ENCODE measurements at places on chromosomes 3 and 15.
A peak's percentile ranks its signal among the peaks of the same experiment; 100 is the strongest.

GRCh38 chr15:77497110-77497737, 76.5 kb downstream of the HMG20A start:
- no peak for DNase-seq

DNA sequence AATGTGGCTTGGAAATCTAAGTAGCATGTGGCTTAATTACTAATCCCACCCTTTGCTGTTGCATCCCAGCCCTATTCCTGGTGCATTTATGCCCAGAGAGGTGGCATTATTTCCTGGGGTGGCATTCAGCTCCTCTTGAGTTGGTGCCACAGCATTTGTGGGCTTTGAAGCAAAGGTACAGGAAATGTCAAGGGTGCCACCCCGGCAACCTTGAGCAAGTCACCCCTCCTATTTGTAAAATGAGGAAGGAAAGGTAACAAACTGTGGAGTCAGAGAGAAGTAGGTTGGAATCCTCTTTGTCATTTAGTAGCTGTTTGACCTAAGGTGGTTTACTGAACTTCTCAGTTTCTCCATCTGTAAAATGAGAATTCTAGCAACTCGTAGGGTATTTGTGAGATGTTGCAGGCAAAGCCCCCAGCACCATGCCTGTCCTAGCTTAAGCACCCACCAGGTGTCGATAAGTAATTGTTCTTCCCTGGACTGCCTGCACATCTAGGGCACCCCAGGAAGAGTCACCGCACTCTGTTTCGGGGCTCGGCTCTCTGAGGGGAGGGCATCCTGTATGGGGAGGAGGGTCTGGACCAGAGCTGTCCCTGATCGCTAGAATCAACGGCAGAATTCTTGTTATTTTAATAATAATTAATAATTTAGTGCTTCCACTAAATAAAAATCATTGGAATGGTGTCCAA, 17.1 kb downstream of the ISG20 start:
- DNase-seq, result no peak

GRCh38 chr3:29555590-29555989, 274.7 kb downstream of the RBMS3 start:
- no peak for DNase-seq

DNA sequence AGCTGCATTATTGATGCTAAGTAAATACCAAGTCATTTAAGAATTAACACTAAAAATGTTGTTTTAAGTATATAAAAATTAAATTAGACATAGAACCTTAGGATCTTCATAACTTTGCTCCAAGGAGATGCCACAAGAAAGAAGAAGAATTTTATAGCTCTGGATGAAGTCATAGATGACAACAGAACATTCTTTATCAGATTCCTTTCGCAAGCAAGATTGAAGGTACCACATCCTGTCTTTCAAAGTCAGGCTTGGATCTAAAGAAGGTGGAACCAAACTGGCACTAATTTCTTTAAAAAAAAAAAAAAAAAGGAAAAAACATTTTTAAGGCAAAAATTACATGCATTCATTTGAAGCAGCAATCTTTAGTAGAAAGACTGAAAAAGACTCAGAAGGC, 62.5 kb downstream of the POLQ start:
- DNase-seq, result no peak

GRCh38 chr3:188527389-188527788, 373.4 kb downstream of the LPP start:
- DNase-seq, result no peak

GRCh38 chr15:70514251-70514650, 249.1 kb downstream of the UACA start:
- DNase-seq, result peak; percentile 20

DNA sequence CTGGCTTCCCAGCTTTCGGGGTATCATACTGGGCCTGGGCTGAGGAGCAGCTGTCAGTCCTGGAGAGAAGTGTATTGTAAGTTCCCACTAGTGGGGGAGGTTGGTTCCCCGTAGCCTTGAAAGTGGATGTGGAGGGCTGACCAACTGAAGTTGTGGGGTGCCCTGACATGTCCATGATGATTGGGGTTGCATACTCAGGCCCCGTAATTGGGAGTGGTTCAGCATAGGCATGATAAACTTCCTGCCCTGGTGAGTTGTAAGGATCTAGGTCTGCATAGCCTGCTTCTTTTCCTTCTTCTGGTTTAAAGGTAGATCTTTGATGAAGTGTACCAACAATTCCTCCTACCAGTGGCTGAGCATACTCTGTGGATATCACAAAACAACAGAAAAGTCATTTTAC, 36.3 kb downstream of the ST3GAL6 start:
- no peak for DNase-seq

DNA sequence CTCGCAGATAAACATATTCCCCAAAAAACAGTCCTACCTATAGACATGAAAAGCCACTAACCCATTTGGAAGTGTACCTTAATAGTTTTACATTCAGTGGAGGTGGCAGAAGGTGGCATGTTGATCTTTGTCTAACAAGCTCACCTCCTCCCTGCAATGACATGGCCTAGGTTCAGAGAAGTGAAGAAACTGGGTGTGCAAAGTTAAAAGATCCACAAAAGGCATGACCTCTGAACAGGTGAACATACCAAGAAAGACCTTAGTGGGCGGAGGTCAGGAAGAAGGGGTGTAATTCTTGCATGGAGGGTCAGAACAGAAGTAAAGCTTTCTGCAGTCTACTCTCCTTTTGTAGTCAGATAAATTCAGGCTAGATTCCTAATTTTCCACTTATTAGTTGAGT, 822 bp downstream of the MRPL3 start:
- DNase-seq, result no peak

DNA sequence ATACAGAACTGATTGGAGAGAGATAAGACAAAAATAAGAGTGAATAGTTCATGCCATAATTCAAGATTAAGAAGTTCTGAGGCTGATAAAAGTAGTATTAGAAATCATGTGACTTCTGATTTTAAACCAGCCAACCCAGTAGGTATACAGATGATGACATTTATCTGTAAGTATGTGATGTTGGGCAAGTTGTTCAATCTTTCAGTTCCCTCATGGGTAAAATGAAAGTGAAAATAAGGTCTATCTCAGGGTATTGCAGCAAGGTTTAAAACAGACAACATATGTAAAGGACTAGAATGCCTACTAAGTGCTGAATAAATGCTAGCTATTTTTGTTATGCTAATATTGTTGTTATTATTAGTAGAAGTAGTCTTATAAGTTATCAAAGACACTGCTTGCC, 1055.7 kb downstream of the NAALADL2 start:
- DNase-seq, result no peak

DNA sequence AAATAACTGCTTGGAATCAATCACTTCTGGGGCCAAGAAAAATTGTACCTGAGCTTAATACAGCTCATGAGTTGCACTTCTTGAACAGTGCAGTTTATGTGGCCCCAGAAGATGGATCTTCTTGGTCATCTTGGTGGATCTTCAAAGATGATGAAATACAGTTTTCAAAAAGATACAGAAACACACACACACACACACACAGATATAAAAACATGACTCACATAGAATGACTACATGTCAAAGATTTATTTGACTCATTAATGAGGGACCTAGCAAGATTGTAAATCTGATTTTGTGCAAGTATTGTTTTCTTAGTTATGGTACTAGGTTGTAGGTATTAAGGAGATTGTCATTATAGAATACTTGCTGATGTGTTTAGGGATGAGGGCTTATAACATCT, 32.6 kb downstream of the PDCD6IP start:
- DNase-seq, result no peak

GRCh38 chr3:191350396-191351090, 20.2 kb upstream of the UTS2B start:
- no peak for DNase-seq

DNA sequence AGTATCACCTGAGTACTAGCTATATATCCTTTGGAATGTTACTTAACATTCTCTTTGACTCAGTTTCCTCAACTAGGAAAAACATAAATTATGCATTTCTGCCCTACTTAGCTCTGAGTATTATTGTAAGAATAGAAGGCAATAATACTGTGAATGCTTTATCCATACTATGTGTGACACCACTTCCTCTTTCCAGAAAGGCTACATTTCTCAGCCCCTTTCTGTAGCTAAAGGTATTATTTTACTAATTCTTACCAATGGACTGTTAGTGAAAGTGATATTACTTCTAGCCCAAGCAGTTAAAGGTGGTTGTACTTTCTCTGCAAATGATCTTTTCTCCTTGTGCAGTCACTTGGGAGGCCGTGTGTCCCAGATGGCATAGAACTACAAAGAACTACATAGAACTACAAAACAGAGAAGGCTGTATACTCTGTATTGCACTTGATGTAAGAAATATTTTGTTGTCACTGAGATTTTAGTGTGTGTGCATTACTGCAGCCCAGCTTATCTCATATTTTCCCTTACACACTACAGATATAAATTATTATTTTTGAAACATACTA, 35.1 kb downstream of the MYH15 start:
- no peak for DNase-seq

DNA sequence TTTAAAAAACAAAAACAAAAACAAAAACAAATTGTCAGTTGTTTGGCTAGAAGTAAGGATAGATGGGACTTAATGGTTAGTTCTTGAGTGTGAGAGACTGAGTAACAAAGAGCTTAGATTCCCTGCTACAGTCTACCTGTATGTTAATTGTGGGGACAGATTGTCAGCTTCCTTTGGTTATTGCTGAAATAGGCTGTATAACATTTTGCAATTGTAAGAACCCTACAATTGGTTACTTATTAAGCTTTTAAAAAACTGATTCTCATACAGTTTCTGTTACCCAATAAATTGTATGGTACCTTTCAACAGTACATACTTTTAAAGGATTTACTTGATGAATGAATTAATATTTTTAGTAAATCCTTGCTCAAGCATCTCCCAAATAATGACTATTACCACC, 35.3 kb downstream of the CLASP2 start:
- no peak for DNase-seq

DNA sequence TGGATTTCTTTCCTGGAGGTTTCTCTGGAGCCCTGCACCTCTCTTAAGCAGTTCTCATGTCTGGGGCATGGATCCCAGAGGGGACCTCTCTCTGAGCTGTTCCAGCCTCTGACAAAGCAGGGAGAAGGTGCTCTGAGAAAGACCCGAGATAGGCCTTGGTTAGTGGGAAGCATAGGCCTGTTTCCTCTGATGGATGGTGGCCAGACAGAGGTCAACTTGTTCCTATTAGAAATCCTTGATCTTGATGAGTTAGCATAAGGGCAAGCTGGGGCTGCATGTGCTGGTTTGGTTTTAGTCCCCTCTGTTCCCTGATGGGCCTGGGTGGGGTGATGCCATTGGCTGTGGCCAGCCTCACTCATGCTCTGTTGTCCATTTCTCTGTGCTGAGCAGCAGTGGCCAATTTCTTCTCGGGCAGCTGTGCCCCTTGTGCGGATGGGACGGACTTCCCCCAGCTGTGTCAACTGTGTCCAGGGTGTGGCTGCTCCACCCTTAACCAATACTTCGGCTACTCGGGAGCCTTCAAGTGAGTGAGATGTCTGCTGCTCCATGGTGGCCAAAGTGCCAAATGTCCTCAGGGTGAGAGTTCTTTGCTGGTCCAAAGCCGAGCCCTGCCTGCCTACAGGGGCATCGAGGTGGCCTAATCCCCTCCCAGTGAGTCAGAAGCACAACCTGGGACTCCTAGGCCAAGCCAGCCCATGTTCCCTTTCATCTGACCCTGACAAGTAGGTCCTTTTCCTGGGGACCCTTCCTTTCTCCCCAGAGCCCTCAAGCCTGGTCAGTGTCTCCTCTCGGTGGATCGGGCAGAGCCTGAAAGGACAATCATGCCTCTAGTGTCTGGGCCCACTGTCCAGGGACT, 9.0 kb downstream of the TF start:
- no peak for DNase-seq

- no peak for DNase-seq
Measured at GRCh38 chr15:85000189-85000864, 18.7 kb downstream of the PDE8A start.

DNA sequence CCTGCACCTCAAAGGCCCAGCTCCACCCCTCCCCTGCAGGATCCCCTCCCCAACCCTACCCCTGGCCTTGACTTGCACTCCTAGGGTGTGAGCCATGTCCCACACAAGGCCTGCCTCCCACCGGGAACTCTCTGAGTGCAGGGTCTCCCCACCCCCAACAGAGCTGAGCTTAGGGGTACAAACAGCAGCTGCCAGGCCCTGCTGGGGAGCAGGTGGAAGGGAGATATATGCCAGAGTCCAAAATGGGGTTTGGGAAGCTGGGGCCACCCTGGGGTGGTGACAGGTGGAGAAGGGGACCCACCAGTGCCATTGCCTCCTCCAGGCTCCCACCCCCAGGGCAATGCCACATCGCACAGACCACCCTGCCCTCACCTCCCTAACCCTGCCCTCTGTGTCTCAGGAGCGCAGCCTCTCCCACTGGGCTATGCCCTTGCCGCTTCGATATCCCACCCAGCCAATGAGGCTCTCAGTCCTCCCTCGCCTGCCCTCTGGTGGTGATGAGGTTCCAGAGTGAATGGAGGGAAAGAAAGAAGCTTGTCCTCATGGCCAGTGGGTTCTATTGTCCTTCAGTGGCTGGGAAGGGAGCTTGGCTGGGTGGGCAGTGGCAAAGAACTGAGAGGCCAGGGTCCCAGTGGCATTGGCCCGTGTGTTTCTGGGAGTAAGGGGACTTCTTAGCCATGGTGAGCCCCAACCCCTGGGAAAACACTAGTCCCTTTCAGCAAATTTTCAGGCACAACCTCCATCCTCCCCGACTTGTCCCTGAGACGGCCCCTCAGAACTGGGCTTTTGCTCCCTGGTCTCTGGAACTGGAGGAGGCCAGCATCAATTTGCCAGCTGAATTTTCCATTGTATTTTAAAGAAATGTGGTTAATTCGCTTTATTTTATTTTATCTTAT, 46.8 kb downstream of the CYP11A1 start:
- no peak for DNase-seq

GRCh38 chr3:50481992-50482391, 21.4 kb downstream of the CACNA2D2 start:
- no peak for DNase-seq

GRCh38 chr3:14844386-14845170, 25.8 kb downstream of the FGD5 start:
- DNase-seq, result no peak

- no peak for DNase-seq
Measured at GRCh38 chr15:59994888-59995557, 9.1 kb upstream of the FOXB1 start.

GRCh38 chr3:46380471-46381221, 9.9 kb downstream of the CCR5 start:
- DNase-seq, result peak; percentile 25

- DNase-seq, result no peak
Measured at GRCh38 chr3:123540285-123540684, 44.6 kb downstream of the HACD2 start.

- peak; percentile 56 for DNase-seq
Measured at GRCh38 chr15:79970181-79970580, 815 bp downstream of the BCL2A1 start.

- peak; percentile 79 for DNase-seq
Measured at GRCh38 chr15:89364341-89364740, 29.7 kb upstream of the POLG start.

- no peak for DNase-seq
Measured at GRCh38 chr3:100154171-100154570, 39.9 kb upstream of the FILIP1L start.

DNA sequence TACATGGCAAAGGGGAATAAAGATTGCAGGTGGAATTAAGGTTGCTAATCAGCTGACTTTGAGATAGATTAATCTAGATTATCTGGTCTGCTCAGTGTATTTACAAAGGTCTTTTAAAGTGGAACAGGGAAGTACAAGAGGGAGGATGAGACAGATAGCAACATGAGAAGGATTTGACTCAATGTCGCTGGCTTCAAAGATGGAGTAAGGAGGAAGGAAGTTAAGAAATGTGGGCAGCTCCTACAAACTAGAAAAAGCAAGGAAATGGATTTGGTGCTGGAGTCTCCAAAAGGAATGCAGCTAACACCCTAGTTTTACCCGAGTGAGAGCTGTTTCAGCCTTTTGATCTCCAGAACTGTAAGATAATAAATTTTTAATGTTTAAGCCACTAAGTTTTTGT, 180.7 kb upstream of the TTC14 start:
- no peak for DNase-seq

GRCh38 chr15:85306946-85307686, 73.3 kb upstream of the AKAP13 start:
- DNase-seq, result no peak

All from inflammatory macrophage (primary cell).